ENCODE measurements at places on chromosomes 4 and X.

GRCh38 chr4:25865586-25865985 lies 2.8 kb upstream of the SEL1L3 start:
- DNase-seq: peak; percentile 15

- DNase-seq: no peak
These were observed 35.5 kb downstream of the EREG start for GRCh38 chr4:74400395-74400794.

DNA sequence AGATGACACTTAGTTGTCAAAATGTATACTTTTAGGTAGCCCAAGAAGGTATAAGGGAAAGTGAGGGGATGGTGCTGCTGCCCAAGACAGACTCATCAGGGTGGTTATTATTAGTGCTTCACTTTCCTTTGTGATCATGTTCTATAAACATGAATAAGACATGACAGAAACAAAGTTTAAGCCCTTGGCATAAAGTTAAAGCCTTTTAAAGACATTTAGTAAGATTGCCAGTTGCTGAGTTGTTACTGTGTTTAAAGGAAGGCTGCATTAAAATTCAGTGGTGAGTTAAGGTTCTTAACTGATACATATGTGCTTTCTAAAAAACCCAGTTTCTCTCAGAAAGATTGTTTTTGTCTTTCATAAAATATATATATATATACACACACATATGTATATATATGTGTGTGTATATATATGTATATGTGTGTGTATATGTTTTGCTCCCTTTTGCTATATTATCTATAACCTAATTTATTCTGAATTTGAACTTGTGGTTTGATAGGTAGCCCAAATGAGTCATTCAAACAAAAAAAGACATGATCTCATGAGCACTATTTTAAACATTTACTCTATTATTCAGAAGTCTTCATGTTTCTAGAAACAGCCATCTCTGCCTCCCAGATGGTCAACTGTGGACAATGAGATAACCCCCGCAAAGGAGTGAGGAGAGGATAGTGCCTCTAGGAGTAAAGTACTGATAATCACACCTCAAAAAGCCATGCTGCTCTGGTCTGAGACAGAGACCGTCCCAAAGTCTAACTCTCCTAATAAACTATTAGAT lies 98.1 kb upstream of the OTUD4 start:
- DNase-seq: no peak

- DNase-seq: no peak
These were observed 90.3 kb upstream of the TEX13D start for GRCh38 chrX:124242131-124242530.

All from NCI-H1436 (cell line).